ENCODE measurements at places on chromosomes 5 and 9. TPM values are rescaled to one million over a fixed set of nuclear protein-coding genes. Genes with fewer than 3 reads are reported as not detected.
A peak's percentile ranks its signal among the peaks of the same experiment; 100 is the strongest.

DNA sequence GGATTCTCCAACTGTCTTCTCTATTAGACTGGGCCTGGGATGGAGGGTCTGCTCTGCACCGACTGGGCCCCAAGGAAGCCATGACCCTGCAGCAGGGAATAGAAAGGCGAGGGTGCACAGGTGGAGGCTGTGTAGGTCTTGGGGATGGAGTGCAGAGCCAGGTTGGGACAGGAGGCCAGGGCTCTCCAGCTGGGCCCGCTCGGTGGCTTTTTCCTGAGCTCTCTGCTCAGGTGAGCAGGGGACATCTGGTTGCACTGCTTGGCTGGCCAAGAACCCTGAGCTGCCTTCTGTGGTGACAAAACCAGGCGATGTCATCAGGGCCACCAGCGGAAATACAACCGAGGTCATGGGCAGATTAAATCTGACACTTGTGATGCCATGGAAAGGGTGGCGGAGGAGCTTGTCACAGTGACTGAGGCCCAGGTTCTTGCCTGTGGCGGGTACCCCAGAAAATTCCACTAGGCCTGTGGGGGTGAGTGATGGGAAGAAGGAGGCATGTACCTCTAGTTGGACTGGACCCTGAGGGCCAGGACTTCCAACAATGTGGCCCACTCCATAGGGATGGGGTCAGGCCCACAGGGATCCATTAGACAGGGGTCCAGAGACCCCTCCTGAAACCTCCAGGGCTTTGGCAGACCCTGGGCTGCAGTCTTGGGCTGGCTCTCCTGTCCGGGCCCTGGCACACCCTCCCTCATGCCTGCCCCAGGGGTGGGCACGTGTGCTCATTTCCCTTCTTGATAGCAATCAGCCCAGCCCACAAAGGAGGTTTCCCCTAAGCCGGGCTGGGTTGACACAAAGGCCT lies 4.4 kb upstream of the IL3 start:
- H3K4me1 ChIP-seq: peaks cover 41% of the 10 kb centered on the region
- H3K4me3 ChIP-seq: no peak overlapping the region
- no peaks in the 10 kb centered on the region for H3K36me3 ChIP-seq
- H3K27ac ChIP-seq: peak overlapping the region; percentile 67

DNA sequence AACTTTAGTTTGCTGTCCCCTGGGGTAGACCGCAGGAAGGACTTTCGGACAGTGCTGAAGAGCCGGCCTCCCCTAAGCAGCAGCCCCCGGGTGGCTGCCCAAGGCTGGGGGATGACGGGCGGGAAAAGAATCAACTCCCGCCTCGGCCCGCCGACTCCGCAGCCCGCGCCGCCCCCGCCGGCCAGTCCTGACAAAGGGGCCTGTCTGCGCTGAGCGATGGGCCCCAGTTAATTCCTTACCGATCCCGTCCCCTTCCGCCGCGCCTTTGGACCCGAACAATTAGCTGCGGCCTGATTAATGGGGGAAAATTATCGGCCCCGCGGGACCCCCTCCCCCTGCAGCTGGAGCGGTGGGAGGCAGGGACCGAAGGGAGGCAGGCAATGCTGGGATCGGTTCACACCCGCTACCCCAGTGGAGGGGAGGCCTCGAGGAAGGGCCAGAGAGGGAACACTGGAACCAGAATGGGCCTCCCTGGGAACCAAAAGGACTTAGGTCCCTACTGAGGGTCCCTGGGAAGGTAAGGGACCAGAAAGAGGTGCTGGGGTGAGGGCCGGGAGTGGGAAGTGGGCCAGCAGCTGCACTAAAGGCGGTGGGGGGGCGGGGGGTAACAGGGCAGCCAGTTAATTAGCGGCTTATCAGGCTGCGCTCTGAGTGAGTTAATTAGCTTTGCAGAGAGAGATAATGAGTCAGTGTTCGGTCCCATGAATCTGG lies 4.2 kb downstream of the ARID3C start:
- H3K27me3 ChIP-seq: peaks cover 55% of the 10 kb centered on the region
- H3K4me1 ChIP-seq: peaks cover 29% of the 10 kb centered on the region
- H3K4me3 ChIP-seq: no peak overlapping the region
- no peaks in the 10 kb centered on the region for H3K36me3 ChIP-seq

DNA sequence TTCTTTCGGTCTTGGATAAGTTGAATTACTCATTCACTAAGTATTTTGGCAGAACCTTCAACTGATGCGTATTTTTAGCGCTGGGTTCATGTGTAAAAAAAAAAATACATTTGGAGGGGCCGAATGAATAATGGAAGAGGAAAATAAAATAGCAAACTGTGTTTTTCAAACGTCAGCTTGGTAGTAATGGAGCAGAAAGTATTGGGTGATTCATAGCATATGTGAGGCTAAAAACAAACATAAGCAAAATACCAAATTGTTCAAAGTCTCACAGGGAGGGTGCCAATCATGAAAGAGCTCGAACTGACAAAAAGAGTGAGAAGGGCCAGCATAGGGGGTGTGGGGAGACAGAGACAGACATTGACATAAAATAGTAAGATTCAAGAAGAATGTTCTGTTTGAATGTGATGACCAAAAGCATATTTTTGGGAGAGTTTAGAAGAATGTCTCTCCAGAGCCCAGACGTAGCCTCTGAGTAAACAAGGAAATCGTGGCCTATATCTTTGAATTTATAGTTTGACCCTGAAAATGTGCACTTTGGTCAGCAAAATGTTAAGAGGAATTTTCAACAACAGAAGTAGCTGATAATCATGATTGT lies 174.9 kb upstream of the HMHB1 start:
- no peaks in the 10 kb centered on the region for H3K4me1 ChIP-seq
- H3K4me3 ChIP-seq: no peak overlapping the region
- no peak overlapping the region for H3K27ac ChIP-seq
- no peaks in the 10 kb centered on the region for H3K27me3 ChIP-seq
- no peaks in the 10 kb centered on the region for H3K36me3 ChIP-seq

DNA sequence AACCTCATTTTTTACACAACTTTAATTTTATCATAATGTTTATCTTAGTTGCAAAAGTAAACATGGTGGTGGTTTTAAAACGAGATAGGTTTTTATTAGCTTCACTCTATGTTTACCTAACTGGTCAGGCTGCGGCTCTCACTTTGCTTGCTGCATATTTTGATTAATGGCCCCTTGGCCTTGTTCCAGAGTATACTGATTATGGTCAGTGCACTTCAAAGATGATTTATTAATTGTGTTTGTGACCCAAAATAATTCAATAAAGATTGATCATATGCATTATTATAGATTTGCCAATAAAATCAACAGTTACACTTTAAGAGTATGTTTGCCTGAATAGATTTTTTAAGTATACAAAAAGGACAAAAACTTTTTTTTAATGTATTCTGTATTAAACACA lies 188.0 kb downstream of the XRCC4 start:
- DNase-seq: no peak
- H3K4me1 ChIP-seq: no peaks in the 10 kb centered on the region
- no peaks in the 10 kb centered on the region for H3K36me3 ChIP-seq

- peaks cover 3% of the 10 kb centered on the region for H3K27me3 ChIP-seq
- peak overlapping the region; percentile 73 for H3K4me3 ChIP-seq
- peak overlapping the region; percentile 89 for H3K27ac ChIP-seq
- peaks cover 13% of the 10 kb centered on the region for H3K4me1 ChIP-seq
Measured at GRCh38 chr9:135939351-135940265, 21.6 kb downstream of the UBAC1 start.

GRCh38 chr9:89413963-89414638 lies 83.8 kb downstream of the SEMA4D start:
- H3K4me3 ChIP-seq: no peak overlapping the region
- H3K36me3 ChIP-seq: peaks cover 68% of the 10 kb centered on the region
- H3K27ac ChIP-seq: peak overlapping the region; percentile 21
- H3K4me1 ChIP-seq: peaks cover 91% of the 10 kb centered on the region

DNA sequence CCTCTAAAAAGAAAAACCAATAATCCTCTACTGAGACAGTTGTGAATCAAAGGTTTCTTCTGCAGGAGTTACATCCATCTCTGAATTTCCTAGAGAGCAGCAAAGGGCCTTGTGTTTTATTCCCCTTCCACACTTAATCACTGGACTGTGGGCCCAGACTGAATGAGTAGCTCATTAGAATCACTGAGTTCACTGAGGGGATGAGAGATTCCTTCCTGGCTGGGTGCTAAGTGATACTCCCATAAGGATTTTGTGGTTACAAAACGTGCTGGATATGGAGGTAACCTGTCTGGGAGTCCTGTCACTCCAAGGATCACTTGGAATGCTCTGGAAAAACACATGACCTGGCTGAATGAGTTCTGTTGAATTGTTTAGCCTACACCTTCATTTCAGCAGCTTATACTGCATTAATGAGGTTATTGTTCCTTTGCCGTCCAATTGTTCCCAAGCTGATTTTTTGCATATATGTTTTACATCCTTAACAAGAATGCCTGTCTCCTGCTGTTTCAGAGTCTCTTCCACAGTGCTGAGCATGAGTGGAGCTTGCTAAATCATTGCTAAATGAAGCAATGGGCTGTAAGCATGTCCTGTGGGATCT lies 82.9 kb downstream of the MEF2C start:
- H3K4me1 ChIP-seq: no peaks in the 10 kb centered on the region
- no peaks in the 10 kb centered on the region for H3K36me3 ChIP-seq
- H3K27me3 ChIP-seq: peaks cover 11% of the 10 kb centered on the region
- H3K27ac ChIP-seq: no peak overlapping the region
- no peak overlapping the region for H3K4me3 ChIP-seq

- peaks cover 1% of the 10 kb centered on the region for H3K4me1 ChIP-seq
- no peaks in the 10 kb centered on the region for H3K36me3 ChIP-seq
- no peak overlapping the region for H3K4me3 ChIP-seq
- no peak for DNase-seq
- H3K27ac ChIP-seq: no peak overlapping the region
Measured at GRCh38 chr9:8205576-8205975, 406.0 kb upstream of the DMAC1 start.

DNA sequence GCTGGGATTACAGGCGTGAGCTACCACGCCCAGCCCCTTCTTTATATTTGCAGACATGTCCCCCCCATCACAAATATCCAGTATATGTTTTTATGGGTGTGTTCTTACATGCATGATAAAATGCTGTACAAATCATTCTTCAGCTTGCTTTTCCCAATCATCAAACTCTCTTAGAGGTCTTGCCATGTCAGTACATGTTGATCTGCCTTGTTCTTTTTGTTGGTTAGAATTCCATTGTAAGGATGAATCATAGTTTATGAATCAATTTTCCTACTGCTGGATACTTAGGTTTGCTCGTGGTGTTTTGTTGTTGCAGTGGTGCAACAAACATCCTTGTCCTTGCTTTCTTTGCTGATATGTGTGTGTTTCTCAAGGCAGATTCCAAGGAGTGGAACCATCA lies 79.9 kb upstream of the NEURL1B start:
- H3K27ac ChIP-seq: no peak overlapping the region
- no peaks in the 10 kb centered on the region for H3K36me3 ChIP-seq
- H3K27me3 ChIP-seq: peaks cover 12% of the 10 kb centered on the region
- no peaks in the 10 kb centered on the region for H3K4me1 ChIP-seq
- no peak for DNase-seq

DNA sequence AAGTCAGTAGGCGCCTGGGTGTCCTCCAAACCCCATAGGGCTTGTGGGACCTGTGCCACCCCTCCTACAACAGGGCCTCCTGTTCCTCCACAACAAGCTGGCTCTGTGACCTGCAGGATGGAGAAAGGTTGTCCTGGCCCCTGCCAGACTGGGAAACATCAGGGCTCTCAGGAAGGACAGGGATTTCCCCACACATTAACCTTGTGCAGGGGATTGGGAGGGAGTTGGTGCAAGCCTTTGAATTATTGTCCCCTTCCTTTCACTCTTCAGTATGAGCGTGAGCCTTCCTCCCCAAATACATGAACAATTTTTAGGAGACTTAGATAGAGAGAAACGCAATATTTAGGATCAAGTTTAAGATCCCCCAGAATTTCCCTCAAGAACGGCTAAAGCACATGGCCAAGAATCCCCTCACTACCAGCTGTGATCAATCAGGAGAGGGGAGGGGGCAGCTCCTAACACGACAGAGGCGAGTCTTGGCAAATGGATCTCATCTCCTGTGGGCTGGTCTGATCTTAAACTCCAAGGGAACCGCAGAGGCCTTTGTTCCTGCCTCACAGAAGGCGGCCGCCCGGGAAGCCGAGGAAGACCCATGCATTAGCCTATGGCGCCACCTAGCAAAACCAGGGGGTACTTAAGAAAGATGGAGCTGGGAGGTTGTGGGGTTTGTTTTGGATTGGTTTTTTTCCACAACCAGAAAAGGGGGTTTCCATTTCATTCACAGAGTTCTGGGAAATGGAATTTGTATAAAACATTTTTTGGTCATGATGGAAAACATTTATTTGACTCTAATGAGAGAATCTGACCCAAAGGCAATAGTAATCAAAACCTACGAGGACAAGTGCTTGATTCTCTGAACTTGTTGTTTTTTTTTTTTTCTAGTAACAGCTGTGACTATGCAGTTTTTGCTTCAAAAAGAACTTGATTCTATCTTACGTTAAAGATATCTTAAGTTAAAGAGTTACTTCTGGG lies 36.1 kb upstream of the OSMR start:
- peaks cover 26% of the 10 kb centered on the region for H3K27me3 ChIP-seq
- H3K4me3 ChIP-seq: no peak overlapping the region
- H3K27ac ChIP-seq: no peak overlapping the region
- DNase-seq: peak; percentile 75

- no peak overlapping the region for H3K27ac ChIP-seq
- no peak overlapping the region for H3K4me3 ChIP-seq
- peaks cover 78% of the 10 kb centered on the region for H3K27me3 ChIP-seq
- H3K36me3 ChIP-seq: no peaks in the 10 kb centered on the region
- no peak for DNase-seq
Measured at GRCh38 chr5:135489466-135490244, 37.5 kb upstream of the TIFAB start.

- H3K36me3 ChIP-seq: no peaks in the 10 kb centered on the region
- DNase-seq: no peak
- no peaks in the 10 kb centered on the region for H3K4me1 ChIP-seq
- no peak overlapping the region for H3K4me3 ChIP-seq
Measured at GRCh38 chr5:60811105-60811504, 33.0 kb downstream of the ELOVL7 start.

DNA sequence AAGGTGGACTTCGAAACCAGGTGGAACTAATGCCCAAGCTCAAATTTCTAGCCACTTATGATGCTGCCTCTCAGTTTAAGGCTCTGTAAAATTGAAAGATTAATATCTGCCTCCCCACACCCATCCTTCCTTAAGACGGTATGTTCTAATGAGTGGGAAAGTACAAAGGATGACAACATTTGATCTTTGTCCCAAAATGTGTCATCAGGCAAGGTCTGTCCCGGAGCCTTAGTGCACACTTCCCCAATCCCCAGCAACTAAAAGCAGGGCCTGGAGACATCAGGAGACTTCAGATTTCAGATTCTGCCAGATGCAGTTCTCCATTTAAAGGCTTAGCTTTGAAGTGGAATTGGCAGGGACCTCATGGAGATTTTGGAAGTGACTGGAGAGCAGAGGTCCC lies 316.5 kb downstream of the ASTN2 start:
- no peak overlapping the region for H3K4me3 ChIP-seq
- H3K4me1 ChIP-seq: no peaks in the 10 kb centered on the region
- H3K36me3 ChIP-seq: no peaks in the 10 kb centered on the region
- no peak overlapping the region for H3K27ac ChIP-seq

GLDC gene
- total RNA-seq: 7.1 TPM

CAMK2A gene
- not detected for total RNA-seq

BARX1 gene
- 0.44 TPM for total RNA-seq

GABRP gene
- total RNA-seq: not detected
